ENCODE measurements at places on chromosomes 4 and X.

GRCh38 chr4:84901740-84902281 is 64.7 kb downstream of the WDFY3 start:
- DNase-seq = no peak

DNA sequence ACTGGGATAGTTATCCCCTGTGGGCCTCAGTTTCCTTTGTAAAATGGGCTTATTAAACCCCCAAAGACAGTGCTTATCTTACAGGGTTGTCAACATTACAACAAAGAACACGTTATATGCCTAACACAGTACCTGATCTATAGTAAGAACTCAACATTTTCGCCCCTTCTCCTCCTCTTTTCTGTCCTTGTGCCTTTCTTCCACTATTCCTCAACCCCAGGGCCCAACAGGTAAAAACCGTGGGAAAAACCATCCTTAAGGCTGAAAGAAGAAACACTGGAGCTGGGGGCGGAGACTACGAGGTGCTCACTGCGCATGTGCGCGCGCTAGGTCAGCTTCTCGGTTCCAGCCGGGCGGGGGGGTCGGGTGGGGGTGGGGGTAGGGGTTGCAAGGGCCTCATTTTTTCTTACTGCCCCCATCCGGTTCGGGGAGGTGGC is 426 bp upstream of the XIAP start:
- DNase-seq = peak; percentile 67

DNA sequence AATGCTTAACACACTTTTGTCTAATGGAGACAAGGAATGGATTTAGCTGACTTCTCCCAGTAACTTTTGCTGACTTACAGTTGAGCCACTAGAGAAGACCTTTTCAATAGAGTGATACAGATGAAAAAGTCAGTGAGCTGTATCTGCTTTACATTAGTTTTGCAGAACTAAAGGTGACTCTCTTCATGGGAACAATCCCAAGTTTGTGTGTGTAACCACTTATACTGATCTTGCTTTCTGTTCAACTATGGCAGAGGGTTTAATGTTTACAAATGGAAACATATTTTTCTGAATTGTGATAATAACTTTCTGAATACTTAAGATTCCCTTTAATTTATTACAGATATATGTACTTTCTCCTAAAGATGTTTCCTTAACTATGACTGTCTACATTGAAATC is 182.6 kb upstream of the PUDP start:
- no peak for DNase-seq

DNA sequence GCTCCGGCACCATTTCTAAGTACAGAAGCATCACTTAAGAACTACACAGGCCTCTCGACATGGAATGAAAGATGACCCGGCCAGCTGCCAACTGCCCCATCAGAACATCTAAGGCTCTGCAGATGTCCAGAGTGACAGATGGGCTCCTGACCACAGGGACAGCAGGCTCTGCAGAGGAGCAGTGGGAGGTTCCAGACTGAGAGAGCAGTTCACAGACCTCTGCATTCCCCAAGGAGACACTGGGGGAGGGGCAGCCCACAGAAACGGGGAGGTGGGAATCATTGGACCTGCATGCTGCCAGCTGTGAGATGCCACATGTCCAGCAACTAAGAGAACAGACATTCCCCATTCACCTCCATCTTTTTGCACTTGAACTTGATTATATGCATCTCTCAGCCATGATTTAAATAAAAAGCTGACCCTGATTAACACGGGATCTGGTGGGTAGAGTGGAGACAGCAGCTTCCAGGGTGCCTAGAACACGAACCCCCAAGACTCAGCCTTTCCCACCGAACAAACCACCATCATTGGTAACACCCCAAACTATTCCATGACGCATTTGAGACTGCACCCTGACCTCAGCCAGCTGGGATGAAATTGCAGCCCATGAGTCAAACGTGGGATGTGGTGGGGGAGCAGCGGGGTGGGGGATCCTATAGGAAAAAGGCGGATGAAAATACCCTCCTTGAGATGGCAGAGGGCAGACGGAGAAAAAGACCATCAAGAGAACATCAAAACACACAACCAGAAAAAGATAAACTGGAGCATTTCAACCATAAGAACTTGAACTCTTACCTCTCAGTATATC is 47.2 kb downstream of the AFAP1 start:
- no peak for DNase-seq

GRCh38 chrX:65587616-65588526 is 53.3 kb upstream of the LAS1L start:
- DNase-seq = peak; percentile 61
